ENCODE measurements at places on chromosomes 4 and X.

- DNase-seq = no peak
Observed at GRCh38 chrX:18146954-18147353, 73.7 kb downstream of the BEND2 start.

- DNase-seq = no peak
Observed at GRCh38 chrX:153827016-153827415, 3.3 kb downstream of the PDZD4 start.

GRCh38 chrX:13805241-13805640, 11.7 kb downstream of the GPM6B start:
- DNase-seq = no peak

GRCh38 chrX:109345856-109346255, 136.0 kb downstream of the GUCY2F start:
- DNase-seq = no peak

GRCh38 chr4:129917651-129918050, 821.7 kb downstream of the C4orf33 start:
- no peak for DNase-seq

DNA sequence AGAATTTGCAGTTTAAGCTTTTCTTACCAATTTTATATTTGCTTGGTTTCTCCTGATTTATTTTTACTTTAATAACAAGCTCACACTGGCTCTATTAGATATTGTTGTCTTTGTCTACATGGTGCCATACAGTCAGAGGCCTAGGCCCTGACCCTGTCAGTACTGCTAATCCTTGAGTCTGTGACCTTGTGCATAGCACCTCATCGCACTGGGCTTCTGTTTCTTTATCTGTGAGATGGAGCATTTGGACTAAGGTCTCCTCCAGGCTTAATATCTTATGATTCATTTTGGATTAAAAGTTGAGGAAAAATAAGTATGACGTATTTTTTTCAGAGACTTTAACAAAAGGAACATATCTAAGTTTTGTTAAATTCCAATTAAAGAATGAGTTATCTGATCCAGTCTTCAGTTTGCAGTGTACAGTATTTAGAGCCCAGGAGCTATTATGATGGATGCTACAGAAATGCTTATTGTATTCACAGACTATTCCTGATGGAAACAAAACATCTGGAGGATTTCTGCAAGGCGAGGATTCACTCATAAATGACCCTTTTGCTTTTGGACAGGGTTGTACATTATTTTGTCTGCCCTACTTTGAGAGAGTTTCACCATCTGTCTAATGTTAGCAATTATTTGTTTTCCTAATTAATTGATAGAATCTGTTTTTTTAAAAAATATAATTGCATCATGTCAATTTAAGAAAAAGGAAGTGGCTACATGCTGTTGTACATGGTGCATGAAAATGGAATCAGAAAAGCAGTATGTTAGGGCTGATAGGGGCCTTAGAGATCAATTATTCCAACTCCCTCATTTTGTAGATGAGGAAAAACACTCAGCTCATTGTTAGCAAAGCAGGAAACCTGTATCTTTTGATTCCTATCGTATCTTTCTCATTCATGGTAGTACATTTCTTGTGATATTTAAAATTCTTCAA, 203.6 kb downstream of the BANK1 start:
- no peak for DNase-seq

DNA sequence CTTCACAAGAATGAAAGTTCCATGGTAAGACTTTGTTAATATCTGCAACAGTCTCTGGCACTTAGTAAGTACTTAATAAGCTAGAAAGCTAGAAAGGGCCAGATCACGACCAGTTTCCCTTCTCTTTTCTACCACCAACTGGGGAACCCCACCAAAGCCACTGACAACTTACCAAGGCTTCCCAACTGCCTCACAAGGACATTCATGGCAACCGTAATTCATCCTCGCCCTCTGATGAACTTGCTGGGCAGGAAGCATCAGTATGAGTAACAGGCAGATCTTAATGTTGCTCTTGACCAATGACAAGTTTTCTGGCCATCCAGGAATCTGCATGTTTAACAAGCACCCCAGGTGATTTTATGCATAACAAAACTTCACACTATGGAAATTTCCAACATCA, 23.2 kb upstream of the ZCCHC13 start:
- DNase-seq = no peak

DNA sequence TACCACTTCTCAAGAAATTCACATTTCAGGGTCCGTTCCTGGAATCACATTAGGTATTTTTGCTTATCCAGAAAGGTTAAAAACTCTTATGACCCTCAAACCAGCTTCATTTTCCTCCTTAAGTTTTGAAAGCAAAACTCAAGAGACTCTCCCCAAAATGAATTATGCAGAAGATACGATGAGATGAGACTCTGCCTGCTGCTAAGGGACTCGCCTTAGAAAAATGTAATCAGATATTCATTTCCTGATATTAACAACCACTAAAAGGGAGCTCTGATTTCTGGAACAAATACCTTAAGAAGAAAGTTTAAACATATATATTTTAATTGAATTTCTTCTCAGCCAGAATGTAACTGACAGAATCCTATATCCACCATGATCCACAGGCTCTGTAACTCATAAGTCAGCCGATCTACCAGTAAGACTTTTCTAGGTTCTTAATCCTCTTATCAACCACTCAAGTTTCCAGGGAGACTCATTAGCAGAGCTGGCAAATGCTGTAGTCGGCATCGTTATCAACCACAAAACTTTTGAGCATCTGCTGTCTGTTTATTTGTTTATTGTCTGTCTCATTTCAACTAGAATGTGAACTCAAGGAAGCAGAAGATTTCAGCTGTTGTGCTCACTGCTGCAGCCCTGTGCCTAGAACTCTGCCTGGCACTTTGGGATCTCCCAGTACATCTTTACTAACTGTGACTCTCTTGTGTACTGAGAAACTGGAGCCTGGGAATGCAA, 112.5 kb downstream of the LDB2 start:
- DNase-seq = no peak

DNA sequence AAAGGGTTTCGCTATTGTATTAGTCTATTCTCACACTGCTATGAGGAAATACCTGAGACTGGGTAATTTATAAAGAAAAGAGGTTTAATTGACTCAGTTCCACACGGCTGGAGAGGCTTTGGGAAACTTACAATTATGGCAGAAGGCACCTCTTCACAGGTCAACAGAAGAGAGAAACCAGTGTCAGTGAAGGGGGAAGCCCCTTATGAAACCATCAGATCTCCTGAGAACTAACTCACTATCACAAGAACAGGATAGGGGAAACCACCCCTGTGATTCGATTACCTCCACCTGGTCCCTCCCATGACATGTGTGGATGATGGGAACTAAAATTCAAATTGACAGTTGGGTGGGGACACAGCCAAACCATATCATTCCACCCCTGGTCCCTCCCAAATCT, 589.5 kb downstream of the CENPC start:
- DNase-seq = no peak

GRCh38 chrX:33138677-33139249, 72.6 kb downstream of the DMD start:
- no peak for DNase-seq

- peak; percentile 17 for DNase-seq
Observed at GRCh38 chr4:118968005-118968404, 79.4 kb downstream of the SYNPO2 start.

GRCh38 chrX:18390941-18391538, 34.4 kb upstream of the CDKL5 start:
- peak; percentile 52 for DNase-seq

GRCh38 chr4:80343887-80344286, 8.4 kb downstream of the CFAP299 start:
- no peak for DNase-seq

DNA sequence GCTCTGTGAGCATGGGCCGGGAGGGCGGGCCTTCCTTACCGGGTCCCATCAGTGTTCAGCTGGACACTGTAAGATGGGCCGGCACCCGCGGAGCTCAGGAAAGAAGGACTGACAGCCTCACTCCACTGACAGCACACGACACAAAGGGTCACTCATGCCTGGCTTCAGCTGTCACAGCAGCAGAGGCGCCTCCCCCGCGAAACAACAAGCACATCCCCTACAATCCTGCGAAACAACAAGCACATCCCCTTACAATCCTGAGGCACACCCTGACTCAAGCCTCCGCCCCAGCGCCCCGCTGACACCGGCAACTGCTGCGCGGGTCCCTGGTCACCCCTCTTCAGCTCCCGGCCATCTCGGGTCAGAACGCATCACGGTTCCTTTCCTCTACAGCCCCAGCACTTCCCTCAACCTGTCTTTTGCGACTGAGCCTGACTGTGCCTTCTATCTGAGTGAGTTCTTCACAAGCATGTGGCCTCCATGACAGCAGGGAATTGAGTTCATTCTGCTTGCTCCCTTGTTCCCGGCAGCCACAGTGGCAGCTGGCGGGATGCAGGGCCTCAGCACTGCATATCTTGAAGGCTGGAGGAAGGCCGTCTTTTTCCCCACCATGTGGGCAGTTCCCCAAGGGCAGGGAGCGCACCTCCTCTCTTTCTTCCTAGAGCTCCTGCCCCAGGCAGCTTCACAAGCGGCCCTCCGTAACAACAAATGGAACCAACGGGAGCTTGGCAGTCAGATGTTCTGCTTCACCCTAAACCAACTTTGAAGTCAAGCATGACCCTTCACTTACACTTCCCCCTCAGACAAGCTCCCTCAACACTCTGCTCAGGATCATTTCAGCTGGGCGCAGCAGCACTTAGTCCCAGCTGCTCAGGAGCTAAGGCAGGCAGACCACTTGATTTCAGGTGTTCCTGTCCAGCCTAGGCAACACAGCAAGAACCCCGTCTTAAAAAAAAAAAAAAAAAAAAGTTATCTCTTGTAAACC, 39.6 kb downstream of the SCD5 start:
- no peak for DNase-seq

DNA sequence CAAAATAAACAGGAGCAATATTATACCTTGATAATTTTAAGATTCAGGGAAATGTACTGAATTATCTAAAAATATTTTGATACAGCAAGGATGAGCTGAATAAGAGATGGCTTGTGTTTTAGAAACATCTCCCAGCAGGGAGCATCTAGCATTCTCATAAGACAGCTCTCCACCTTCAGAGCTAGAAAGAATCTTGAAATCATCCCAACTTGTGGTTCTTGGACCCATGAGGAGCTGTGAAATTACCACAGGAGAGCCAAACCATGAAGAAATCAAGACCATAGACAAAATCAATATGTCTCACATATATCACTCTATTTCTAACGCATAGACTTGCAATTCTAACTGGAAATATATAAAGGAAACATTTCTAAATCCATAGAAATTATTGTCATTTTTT, 210.6 kb upstream of the DKK2 start:
- DNase-seq = no peak

- DNase-seq = no peak
Observed at GRCh38 chrX:144730471-144730870, 516.8 kb upstream of the SPANXN1 start.

DNA sequence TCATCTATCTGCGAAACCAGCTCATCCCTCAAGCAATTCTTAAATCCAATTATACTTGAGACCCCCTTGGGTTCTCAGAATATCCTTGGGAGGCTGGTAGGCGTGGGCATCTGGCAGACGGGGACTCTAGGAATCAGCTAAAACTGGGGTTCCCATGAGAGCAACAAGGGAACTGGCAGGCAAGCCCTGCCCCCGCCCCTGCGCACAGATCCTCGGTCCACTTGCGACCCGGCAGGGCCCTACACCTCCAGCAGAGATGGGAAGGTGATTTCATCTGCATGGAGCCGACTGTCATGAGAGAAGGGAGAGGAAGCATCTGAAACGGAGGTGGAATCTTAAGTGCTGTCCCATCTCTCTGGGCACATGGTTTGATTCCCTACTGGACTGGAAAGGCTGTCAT, 9.9 kb upstream of the C4orf50 start:
- no peak for DNase-seq

DNA sequence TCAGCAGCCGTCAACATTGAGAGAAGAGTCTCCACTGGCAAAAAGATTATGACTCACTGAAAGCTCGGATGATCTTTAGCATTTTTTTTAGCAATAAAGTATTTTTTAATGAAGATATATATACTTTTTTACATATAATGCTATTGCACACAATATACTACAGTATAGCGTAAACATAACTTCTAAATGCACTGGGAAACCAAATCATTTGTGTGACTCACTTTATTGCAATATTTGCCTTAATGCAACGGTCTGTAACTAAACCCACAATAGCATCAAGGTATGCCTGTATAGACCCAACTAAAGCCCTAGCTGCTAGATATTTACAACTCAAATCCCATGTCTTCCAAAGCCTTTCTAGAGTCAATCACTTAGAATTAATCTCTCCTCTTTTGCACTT, 52.3 kb upstream of the EDNRA start:
- no peak for DNase-seq

GRCh38 chr4:73139991-73140390, 70.5 kb upstream of the COX18 start:
- DNase-seq = no peak

DNA sequence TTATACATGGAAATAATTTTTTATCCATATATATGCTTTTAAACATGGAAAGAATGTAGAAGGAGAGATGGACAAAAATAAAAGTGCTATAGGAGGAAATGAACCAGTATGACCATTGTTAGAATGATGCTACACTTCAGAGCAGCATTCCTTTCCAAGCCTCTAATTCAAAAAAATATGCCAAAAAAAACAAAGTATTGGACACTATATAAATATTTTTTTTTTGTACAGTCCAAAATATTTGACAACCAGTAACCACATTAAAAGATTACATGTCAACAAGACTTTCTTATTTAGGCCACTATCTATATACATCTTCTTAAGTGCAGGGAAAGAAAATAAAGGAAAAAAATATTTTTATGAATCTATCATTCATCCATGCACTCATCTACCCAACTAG, 198.6 kb downstream of the LRBA start:
- DNase-seq = no peak

DNA sequence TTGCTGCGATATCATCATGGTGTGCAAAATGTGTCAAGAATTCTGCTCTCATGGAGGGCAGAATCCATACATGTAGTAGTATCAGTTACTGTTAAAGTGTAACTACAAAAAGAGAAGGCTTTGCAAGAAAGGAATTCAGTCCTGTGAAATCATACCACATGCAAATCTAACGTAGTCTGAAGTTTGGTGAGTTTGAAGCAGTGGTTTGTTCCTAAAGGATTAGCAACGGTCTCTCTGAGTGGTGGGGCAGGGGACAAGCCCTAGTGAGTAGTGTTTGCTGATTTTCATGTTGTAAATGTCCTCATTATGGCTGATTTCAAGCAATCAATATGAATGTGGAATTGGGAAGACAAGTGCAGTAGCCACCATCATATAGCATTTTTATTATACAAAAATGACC, 47.1 kb upstream of the CLNK start:
- no peak for DNase-seq

DNA sequence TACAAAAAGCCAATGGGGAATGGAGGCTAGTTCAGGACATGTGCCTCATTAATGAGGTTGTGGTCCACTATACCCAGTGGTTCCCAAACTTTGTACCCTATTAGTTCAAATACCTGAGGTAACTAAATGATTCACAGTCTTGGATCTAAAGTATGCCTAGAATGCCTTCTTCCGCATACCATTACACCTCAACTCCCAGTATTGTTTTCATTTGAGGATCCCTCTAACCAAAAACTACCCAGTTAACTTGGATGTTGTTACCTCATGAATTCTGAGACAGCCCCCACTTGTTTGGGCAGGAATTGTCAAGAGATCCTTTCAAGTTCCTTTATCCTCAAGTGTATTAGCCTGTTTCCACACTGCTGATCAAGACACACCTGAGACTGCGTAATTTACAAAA, 439.2 kb downstream of the PCDH10 start:
- DNase-seq = no peak
